ENCODE measurements at places on chromosomes 2 and 18.

DNA sequence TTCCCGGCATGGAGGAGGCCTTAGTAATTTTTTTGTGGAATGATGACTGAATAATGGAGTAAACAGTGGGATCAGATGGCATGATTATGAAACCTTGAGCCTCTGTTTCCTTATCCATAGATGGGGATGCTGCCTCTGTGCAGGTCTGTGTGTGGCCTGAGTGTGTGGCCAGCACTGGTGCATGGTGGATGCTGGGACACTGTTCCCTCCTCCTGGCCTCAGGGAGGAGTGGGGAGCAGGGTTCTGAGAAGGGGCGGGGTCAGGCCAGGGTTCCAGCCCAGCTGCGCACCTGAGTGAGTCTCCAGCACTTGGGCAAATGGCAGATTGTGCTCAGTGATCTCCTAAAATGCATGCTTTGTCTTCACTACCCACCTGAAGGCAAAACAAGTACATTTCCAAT lies 66.4 kb downstream of the DCDC2C start:
- DNase-seq: no peak

- DNase-seq: no peak
Measured at GRCh38 chr18:35716169-35716831, 134.8 kb downstream of the GALNT1 start.

- DNase-seq: no peak
Measured at GRCh38 chr2:38203446-38203810, 127.5 kb upstream of the CYP1B1 start.

DNA sequence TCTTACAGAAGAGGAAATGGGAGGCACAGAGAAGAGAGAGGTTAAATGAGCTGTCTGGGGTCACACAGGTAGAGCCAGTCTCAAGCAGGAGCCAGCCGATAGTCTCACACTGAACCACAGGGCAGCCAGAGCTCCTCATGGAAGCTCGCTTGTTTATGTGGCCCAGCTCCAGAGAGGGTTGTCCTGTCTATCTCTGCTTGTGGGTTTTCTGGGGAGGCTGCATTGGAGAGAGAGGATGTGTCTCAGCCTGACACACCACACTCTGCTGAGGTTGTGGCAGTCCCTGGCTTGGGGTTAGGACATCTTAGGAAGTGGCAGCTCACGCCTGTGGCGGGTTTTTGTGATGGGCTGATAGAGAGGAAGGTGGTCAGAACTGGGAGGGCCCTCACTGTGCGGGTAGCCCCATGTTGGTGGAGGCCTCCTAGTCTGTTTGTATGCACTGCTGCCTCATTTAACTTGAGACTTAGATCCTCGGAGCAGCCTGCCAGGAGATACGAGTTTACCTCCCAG lies 52.3 kb downstream of the TCF7L1 start:
- no peak for DNase-seq

DNA sequence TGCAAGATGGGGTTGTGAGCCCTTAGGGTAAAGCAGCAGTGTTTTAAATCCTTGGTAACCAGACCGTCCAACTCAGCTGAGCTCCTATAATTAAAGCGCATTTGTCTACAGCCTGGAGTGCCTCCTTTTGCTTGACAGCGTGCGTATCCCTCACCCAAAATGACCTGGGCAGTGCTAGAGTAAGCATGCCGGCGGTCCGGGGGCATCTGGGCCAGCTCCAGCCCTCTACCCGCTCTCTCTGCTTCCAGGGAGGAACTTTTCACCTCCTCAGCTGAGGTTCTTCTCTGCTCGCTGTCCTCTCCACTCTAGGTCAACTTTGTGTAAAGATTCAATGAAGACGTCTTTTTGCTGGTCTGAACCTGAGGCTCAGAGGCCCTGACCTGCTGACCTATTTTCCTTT lies 102.4 kb upstream of the TPO start:
- DNase-seq: no peak

DNA sequence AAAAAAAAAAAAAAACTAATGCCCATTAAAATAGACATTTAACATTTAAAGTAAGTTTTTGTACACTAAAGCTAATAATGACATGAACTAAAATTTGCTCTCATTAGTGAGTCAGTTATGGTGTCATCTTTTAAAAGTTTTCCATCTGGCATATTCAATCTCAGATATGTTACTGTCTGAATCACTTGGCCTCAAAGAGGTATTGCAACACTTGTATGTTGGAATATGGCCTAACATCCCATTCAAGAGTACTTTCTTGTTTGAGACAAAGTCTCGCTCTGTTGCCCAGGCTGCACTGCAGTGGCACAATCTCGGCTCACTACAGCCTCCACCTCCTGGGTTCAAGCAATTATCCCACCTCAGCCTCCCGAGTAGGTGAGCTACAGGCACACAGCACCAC lies 169.7 kb downstream of the TMEM163 start:
- no peak for DNase-seq

- DNase-seq: no peak
Measured at GRCh38 chr2:28446531-28446930, 49.3 kb upstream of the PLB1 start.

DNA sequence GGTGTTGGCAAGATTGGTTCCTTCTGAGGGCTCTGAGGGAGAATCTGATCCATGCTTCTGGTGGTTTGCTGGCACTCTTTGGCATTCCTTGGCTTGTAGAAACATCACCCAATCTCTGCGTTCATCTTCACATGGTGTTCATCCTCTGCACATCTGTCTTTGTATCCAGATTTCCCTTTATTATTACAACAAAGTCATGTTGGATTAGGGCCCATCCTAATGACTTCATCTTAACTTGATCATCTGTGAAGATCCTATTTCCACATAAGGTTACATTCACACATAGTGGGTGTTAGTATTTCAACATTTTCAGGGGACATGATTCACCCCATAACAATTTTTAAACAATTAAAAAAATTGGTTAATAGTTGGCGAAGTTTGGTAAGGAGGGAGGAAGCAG lies 177.4 kb upstream of the CWC22 start:
- DNase-seq: no peak

DNA sequence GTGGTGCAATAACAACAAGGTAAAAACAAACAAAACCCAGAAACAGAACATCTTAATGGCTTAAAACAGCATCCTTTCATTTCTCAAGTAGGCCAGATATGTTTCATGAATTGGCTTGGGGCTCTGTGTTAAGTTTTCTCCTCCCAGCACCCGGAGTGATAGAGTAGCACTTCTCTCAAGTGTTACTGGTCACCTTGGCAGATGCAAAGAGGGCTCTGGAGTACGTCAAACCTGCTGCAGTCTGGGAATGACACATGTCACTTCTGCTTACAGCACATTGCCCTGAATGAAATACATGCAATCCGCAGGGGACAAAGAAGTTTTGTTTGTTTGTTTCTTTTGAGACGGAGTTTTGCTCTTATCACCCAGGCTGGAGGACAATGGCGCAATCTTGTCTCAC lies 639.3 kb downstream of the CNTNAP5 start:
- no peak for DNase-seq

DNA sequence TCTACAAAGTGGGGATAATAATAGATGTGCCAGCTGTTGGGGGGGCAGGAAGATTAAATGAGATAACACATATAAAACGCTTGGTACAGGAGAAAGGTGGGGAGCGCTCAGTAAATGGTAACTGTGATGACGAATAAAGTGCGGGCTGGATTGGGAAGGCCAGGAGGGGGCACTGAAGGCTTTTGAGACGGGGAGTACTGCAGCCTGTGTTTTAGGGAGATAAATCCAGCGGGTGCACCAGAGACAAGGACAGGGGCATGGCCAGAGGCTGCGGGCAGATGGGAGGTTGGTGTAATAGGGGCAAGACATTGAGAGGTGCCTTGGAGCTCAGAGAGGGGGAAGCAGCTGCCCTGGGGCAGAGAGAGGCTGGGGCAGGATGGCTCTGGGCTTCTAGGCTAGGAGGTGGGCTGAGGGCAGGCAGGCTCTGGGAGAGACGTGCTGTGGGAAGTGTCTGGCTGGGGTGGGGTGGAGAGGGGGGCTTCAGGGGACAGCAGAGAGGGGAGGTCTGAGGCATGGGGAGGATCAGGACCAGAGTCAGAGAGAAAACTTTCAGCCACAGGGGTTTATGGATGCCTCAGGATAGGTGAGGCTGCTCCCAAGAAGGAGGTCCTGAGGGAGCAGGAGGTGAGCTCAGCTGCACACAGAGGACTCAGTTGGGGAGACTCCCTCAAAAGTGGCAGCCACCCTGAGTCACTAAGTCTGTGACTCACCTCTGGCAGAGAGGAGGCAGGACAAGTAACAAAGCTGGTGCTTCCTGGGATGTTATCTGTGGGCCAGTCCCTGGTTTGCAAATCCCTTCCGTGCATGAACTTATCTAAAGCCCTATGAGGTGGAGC lies 18.8 kb downstream of the TEX44 start:
- DNase-seq: peak; percentile 54

DNA sequence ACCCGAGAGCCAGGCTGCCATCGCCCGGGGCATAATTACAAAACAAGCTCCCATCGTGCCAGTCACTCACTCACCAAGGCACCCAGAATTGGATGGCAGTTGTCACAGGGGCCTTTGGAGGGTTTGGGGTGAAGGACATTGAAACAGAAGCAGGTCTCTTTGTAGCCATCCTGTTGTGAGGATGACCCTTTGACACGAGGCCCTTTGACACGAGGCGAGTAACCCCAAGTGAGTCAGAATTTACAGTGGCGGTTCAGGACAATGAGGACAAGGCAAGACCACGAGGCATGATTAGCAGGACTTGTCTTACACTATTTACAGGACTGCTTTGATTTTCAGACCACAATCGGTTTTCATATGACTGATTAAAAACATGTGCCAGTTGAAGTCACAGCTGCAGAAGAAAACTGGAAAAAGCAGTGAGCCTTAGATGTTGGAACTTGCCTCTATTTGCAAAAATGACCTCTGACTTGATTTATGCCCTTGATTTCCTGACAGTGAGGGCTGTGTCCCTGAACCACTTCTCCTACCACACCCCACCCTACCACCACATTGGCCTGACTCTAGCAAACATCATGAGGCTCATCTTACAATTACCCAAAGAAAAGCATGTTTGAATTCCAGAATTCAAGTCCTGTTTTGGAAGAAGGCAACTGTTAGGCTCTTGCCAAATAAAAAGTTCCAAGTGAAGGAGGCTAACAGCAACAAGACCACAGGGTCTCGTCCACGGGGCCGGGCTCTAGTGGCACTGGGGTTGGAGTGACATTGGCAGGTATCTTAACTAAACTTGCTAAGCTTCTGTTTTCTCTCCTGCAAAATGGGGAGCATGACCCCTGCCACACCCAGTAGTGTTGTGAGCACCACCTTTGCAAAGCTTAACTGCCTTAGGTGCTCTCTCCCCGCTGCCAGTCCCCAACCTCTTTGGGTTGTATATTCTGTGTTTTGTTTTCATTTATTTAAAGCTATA lies 64.4 kb upstream of the FOSL2 start:
- DNase-seq: no peak

GRCh38 chr2:45123521-45124191 lies 114.4 kb upstream of the SIX2 start:
- DNase-seq: no peak

GRCh38 chr2:71510196-71510807 lies 56.9 kb downstream of the DYSF start:
- DNase-seq: peak; percentile 75

DNA sequence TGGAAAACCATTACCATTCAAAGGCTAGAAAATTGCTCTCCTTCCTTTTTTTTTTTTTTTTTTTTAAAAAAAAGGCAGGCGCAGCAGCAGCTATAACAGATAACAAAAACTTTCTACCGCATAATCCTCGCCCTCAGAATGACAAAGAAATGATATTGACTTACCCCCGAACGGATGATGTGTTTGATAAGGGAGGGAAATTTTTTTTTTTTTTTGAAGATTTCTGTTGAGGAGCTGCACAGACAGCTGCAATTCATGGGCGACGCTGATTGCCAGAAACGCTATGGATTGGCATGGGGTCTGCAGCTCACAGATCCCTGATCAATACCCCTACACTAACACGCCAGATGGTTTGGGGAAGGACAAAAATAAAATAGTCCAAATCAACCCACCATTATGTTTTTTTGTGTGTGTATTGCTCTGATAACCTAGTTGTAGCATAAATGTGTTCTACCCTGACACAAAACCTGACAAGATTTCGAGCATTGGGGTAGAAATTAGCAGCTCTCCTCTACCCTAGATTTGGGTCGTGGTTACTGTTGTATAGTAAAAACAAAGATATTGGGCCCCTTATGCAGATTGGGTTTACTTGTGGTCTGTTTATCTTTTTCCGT lies 3.6 kb upstream of the ONECUT2 start:
- DNase-seq: no peak

GRCh38 chr18:63997606-63998005 lies 27.7 kb downstream of the SERPINB8 start:
- no peak for DNase-seq

DNA sequence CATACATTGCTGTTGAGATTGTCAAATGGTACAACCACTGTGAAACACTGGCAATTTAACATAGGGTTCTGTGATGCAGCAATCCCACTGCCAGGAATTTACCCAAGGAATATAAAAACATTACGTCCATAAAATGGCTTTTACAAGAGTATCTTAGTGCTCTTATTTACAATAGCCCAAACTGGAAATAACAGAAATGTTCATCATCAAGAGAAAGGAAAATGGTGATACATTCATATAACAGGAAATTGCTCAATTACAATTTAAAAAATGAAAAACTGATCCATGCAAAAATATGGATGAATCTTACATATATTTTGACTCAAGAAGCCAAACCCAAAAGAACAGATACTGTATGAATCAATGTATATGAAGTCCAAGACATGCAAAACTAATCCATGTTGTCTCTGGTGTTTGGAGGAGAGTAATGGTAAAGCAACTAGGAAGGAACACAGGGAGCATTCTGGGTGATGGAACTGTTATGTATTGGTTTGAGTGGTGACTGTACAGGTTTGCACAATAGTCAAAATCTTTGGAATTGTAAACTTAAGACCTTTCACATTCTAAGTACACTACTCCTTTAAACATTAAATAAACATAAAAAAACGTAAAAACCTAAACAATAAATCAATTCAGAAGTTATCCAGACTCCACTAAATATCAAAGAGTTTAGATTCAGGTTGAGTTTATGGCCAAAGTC lies 104.8 kb upstream of the WDR75 start:
- no peak for DNase-seq

DNA sequence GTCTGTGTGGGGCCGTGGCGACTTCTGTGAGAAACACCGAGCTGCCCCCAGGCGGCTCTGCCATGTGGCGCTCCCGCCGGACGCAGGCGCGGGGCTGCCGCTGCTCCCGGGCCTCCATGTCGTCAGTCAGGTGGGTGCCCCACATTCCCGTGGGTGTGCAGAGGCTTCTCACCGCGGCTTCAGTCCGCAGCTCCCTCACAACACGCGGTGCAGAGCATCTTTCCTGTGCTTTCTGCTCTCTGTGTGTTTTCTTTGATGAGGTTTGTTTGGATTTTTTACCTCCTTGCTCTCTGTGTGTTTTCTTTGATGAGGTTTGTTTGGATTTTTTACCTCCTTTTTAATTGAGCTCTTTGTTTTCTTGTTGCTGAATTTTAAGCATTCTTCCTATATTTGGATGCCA lies 13.0 kb downstream of the AQP12A start:
- peak; percentile 36 for DNase-seq

- DNase-seq: no peak
Measured at GRCh38 chr2:84700006-84700405, 180.9 kb downstream of the TRABD2A start.

DNA sequence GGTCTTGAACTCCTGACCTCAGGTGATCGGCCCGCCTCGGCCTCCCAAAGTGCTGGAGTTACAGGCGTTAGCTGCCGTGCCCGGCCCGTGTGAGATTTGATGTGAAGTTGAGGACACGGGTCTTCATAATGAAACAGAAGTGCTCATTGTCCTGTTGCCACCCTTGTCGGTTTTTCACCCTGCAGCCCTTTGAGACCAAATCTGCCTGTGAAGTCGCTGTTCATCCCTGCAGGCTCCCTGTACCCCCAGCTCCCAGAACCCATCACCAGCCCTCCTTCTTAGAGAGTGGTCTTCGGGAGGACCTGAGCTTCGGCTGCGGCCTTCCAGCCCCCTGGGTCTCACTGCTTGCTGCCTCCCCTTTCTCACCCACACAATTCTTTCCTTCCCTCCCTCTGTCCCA lies 325.2 kb downstream of the GBX2 start:
- no peak for DNase-seq

All from stimulated activated CD4-positive, alpha-beta T cell treated with anti-CD3 and anti-CD28 coated beads, Interleukin-4, amount 100 ng/mL, for 1 hour (primary cell).